ENCODE measurements at places on chromosomes 3 and 15.
A peak's percentile ranks its signal among the peaks of the same experiment; 100 is the strongest.

DNA sequence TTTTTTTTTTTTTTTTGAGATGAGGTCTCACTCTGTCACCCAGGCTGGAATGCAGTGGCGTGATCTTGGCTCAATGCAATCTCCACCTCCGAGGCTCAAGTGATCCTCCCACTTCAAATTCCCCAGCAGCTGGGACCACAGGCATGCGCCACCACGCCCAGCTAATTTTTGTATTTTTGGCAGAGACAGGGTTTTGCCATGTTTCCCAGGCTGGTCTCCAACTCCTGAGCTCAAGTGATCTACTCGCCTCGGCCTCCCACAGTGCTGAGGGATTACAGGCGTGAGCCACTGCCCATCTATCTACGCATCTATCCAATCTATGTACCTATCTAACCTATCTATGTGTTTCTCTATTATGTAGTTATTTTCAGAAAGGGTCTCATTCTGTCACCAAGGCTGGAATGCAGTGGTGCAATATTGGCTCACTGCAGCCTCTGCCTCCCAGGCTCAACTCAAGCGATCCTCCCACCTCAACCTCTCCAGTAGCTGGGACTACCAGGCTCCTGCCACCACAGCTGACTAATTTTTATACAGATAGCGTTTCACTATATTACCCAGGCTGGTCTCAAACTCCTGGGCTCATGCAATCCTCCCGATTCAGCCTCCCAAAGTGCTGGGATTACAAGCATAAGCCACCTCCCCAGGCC, 20.2 kb upstream of the GPX1 start:
- peak; percentile 53 for DNase-seq

DNA sequence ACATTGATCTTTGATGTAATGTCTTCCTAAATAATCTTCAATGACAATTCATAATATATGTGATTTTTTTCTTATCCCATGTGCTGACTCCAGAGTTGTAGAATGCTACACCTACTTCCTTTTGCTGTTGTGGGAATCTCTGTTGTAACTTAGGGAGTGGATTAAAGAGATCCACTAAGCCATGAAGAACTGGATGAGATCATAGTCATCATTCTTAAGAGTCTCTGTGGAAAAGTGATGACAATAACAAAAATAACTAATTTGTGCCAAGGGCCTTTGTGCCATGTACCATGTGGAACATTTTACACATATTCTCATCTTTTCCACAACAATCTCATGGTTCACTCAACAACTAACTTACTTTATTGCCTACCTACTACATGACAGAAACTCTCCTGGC, 162.9 kb upstream of the PDZRN3 start:
- DNase-seq, result no peak

DNA sequence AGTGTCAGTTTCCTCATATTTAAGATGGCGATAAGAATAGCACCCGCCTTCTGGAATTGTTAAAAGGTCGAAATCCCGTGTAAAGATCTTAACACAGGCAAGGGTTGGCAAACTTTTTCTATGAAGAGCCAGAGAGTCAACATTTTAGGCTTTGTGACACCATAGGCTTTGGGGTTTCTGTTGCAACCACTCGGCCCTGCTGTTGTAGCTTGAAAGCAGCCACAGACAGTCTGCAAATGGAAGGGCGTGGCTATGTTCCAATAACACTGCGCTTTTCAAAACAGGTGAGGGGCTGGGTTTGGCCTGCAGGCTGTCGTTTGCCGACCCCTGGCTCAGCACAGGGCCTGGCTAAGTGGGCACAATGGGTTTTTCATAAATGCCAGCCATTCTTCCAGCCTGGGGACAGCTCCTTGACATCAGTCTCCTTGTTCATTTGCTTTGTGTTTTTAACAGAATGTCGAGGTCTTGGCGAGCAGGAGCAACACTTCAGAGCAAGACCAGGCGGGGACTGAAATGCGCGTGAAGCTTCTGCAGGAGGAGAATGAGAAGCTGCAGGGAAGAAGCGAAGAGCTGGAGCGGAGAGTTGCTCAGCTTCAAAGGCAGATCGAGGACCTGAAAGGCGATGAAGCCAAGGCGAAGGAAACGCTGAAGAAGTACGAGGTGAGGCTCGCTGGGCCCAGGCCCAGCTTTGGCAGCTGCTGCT, 75.2 kb upstream of the MYZAP start:
- DNase-seq, result no peak

DNA sequence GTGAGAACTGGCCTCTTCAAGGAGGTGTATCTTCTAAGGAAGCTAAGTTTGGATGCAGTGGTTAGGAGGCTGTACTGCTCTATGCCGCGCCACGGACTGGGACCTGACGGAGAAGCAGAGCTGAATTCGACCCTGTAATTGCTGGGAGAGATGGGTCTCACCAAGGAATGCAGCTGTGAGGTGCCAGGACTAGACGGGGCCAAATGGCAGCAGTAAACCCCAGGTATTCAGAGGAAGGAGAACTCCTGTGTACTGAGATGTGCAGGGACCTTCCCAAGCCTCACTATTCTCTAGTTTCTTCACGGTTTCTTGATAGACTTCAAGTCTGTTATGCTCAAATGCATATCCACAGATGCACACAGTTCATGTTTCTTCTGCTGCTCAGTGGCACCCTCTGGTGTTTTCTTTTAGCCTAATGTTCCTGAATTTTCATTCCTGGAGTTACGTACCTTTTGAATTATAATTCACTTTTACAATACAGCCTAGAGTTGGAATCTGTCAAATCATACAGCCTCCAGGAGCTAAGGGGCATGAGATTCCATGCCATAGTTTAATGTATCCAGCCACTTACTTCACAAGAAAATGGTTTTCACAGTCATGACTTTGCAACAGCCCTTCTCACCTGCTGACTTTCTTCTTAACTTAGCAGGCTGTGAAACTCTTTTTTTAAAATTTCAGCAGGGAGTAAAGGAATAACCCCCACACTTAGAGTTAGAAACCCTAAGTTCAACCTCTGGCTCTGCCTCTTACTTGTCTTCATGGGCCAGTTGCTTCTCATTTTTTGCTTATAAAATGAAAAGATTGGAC, 61.8 kb downstream of the GLDN start:
- DNase-seq, result no peak

GRCh38 chr3:74271541-74271940, 342.9 kb downstream of the CNTN3 start:
- DNase-seq, result no peak

DNA sequence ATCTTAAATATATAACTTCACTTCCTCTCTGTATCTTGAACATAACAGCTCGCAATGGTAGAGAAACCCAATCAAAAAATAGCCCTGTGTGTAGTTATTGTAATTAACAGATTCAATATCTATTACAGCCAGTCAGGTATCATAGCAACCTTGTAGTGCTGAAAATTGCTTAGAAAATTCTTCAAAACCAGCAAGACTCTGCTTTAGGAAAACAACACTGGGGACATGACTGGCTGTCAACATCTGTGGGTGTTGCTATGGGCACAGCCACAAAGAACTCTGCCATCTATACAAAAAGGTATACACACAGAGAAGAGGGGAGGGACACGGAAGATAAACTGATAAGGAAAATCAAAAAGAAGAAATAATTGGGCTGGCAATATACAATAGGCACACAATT, 101.2 kb downstream of the WDR72 start:
- DNase-seq, result no peak

- no peak for DNase-seq
Measured at GRCh38 chr3:62142331-62143085, 230.8 kb downstream of the FEZF2 start.

- no peak for DNase-seq
Measured at GRCh38 chr3:182220013-182220412, 508.3 kb downstream of the SOX2 start.

DNA sequence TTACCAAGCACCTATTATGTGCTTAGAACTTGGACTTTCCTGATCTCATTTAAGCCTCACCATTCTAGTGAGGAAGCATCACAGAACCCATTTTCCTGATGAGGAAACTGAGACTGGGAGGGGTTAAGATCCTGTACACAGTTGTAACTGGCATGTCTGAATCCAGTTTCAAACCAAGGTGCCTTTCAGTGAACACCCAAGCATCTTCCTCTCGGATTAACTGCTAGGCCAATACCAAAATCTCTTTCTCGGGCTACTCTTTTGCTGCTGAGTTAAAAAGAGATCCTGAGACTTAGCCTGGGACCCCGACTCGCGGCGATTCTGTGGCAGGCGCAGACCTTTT, 578 bp upstream of the CEMIP start:
- no peak for DNase-seq

- no peak for DNase-seq
Measured at GRCh38 chr15:26191193-26191592, 328.1 kb upstream of the ATP10A start.

GRCh38 chr3:139541532-139542288, 2.2 kb upstream of the RBP1 start:
- DNase-seq, result no peak

GRCh38 chr3:110504901-110505300, 566.7 kb upstream of the NECTIN3 start:
- no peak for DNase-seq

DNA sequence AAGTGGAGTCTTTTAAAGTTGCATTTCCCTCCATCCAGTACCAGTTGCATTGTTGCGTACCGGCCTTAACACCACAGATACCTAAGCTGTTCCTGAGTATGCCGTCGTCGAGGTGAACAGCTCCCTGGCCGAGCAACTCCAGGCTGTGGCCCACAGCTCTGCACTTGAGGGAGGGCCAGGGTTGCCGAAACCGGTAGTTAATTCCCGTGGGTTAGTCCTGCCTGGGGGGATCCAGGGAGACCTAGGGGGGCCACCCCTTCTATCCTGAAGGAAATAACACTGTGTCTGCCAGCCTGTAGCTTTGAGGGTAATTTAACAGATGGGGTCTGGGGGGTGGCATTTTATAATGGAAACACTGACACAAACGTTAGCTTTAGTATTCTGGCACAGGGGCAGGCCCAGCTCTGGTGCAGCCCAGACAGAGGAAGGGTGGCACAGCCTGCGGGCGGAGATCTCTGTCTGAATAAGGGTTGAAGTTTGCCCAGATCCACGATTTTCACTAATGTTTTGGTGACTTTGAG, 60.8 kb downstream of the RGMA start:
- DNase-seq, result no peak

GRCh38 chr3:113829576-113830354, 8.8 kb upstream of the GRAMD1C start:
- DNase-seq, result no peak

GRCh38 chr15:87722941-87723691, 533.4 kb downstream of the NTRK3 start:
- DNase-seq, result no peak

DNA sequence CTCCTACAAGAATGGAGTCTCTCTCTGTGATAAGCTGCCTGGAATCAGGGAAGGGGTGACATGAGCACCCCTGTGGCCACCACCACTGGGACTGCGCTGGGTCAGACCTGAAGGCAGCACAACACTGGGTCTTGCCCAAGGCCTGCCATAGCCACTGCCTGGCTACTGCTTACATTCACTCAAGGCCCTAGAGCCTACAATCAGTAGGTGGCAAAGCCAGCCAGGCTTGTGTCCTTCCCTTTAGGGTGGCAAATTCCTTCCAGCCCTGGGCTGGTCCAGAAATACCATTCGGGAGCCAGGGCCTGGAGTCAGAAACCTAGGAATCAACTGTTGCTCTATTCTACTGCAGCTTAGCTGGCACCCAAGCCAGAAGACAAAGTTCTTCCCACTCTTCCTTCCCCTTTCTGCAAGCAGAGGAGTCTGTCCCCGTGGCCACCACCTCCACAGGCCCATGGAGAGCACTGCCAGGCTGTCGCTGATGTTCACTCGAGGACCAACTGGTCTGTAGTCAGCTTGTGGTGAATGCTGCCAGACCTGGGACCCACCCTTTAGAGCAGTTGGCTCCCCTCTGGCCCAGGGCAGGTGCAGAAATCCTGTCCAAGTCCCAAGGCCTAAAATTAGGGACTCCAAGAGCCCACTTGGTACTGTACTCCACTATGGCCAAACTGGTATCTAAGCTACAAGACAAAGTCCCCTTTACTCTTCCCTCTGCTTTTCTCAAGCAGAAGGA, 307.4 kb downstream of the THSD4 start:
- no peak for DNase-seq

DNA sequence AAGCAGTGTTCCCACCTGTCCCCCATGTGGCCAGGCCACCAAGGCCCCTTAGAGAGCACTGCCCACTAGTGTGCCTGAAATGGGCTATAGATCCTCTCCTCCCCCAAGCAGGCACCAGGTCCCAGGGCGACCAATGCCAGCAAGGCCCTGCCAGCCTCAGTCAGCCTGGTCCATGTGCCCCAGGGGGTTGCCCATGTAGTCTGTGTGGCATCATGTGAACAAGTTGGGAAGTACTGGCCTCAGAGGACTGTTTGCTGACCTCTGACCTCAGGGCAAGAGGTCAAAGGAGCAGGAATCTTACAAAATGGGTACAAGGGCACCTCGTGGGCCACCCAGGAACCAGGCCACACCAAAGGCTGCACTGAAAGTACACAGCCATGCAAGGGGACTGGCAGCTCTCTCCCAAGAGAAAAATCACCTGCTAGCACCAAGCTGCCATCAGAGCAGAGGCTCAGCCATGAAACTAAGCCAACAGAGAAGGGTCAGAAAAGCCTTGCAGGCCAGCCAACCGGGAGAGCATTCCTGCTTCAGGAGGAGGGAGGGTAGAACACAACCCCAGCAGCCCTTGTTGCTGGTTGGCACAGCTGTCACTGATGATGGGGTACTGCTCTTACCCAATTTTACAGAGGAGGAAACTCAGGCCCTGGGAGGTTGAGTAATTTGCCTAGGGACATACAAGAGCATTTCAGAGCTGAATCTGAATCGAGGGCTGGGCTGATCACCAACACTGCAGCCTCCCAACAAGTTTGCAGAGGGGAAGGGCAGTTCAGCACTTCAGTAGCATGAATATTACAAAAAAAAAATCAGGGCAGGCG, 5.2 kb upstream of the FURIN start:
- peak; percentile 62 for DNase-seq

DNA sequence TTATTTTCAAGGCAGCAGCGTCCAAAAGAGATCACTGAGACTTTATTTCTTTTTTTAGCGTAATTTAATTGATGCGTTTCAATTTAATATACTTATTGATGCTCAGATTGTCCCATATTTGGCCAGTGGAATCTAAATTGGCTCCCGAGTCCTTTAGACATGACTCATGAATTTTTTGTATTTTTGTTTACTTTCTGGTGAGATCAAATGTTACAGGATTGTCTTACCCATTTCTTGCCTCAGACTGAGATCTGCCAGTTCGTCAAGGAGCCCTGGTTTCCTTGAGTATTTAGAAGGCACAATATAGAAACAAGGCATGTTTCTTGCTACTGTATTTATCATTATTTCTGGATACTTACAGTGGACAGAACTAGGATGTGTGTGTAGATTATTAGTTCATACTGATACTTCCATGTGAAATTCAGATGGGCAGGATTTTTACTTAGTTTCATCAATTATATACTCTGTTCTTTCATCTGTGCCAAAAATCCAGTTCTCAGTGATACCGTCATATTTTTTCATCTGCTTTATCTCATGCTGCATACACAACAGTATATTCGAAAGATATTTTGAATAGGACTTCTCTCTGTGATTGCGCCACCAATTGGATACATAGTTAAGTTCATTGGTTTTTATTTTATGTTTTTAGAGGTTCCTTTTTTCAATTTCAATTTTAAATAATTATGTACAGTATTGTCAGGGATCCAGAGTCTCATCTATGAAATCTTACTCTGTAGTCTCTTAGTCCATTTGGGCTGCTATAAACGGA, 436.9 kb upstream of the C2CD4B start:
- DNase-seq, result no peak

- DNase-seq, result peak; percentile 89
Measured at GRCh38 chr3:188153437-188154013, 432 bp upstream of the LPP start.

GRCh38 chr15:98845138-98845884, 162.3 kb downstream of the PGPEP1L start:
- DNase-seq, result no peak

- no peak for DNase-seq
Measured at GRCh38 chr15:23564821-23565394, 566 bp upstream of the MKRN3 start.

All from right cardiac atrium (tissue), 5 donors.